ENCODE measurements at places on chromosomes 3 and 15.
A peak's percentile ranks its signal among the peaks of the same experiment; 100 is the strongest.

- no peak for DNase-seq
These were observed 121.6 kb upstream of the ROPN1 start for GRCh38 chr3:124113485-124113884.

- DNase-seq: no peak
These were observed 40.0 kb downstream of the MYO9A start for GRCh38 chr15:72077950-72078349.

- DNase-seq: no peak
These were observed 632 bp downstream of the MTHFS start for GRCh38 chr15:79896131-79896633.

DNA sequence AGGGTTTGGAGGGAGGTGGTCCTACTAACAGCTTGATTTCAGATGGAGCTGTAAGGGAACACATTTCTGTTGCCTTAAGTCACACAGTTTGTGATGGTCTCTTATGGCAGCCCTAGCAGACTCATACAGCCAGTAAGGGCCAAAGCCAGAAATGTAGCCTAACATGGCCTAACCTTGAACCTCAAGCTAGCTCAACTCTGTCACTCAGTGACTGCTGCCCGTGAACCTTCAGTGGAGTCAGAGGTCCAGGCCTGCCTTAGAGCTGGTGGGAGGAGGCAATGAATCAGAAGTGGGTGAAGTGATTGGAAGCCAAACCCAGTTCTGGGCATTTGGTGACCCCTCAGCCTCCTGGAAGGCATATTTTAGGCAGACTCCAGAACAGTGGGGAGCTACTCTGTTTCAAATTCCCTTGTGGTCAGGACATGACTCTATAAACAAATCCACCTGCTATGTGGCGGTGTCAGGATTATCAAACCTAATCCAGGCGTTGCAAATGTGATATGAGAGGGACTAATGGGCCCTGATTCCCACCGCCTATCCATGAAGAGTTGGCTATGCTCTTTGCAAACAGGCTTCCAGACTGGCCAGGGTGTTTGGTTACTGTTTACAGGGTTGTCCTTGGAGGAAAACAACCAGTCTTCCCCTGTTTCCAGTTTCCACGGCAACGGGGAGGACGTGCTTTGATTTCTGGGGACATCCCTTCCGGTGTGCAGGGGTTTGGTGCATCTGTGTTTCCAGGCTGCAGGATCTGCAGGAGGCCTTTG, 105.9 kb upstream of the AGBL1 start:
- no peak for DNase-seq

GRCh38 chr3:31361371-31362273, 171.1 kb upstream of the STT3B start:
- DNase-seq: peak; percentile 65

DNA sequence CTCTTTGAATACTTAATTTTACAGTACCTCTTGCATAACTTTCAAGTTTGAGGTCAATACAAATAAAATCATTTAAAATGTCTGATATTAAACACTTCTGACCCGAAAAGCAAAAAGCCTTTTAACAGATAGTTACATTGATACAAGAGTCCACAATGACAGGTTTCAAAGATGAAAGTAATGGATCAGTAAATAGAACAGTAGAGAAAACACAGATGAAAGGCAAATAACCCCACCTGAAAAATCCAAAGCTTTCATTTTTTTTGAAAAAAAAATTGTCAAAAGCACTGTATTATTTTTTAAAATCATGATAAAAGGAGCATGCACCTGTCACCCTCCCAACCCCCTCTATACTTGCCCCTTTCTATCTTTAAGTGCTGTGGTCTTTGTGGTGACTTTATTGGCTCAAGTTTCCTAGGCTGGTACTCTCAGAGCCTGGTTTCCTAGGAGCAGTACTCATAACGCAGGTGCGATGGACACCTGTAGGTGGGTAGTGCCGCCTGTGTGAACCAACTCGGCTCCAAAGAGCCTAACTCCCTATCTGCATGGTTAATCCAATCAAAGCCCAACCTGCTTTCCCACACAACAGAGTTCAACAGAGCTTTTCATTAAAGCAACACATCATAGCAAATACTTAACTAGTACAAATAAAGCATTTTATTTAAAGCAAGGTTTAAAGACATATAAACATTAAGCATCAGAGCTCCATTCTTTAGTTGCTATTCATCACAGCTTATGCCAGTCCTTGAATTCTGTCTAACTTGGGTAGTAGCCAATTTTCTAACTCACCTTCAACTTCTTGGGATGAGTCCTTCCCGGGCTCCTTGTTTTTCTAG, 32.2 kb downstream of the LIPC start:
- DNase-seq: no peak

- DNase-seq: no peak
These were observed 42.4 kb downstream of the PIK3CA start for GRCh38 chr3:179190581-179190980.

- DNase-seq: peak; percentile 85
These were observed 1.5 kb upstream of the MYNN start for GRCh38 chr3:169771497-169772304.

DNA sequence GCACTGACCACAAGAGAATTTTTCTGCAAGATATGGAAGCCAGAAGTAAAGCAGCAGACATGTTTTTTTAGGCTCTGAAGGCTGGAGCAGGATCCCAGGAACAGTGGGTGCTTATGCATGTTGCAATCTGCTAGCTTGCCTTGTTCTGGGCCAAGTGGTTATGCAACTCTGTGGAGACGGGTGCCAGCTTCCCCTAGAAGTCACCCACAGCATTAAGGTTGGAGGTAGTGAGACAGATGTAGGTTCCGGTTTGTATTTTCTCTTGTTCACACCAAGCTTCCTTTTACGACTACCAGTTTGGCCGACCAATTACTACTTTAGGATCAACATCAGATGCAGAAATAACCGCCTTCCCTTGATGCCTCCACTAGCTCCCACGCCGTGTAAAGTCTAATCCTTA, 11.1 kb downstream of the DPH3 start:
- no peak for DNase-seq

- DNase-seq: no peak
These were observed 2.1 kb upstream of the RHOV start for GRCh38 chr15:40875991-40876730.

DNA sequence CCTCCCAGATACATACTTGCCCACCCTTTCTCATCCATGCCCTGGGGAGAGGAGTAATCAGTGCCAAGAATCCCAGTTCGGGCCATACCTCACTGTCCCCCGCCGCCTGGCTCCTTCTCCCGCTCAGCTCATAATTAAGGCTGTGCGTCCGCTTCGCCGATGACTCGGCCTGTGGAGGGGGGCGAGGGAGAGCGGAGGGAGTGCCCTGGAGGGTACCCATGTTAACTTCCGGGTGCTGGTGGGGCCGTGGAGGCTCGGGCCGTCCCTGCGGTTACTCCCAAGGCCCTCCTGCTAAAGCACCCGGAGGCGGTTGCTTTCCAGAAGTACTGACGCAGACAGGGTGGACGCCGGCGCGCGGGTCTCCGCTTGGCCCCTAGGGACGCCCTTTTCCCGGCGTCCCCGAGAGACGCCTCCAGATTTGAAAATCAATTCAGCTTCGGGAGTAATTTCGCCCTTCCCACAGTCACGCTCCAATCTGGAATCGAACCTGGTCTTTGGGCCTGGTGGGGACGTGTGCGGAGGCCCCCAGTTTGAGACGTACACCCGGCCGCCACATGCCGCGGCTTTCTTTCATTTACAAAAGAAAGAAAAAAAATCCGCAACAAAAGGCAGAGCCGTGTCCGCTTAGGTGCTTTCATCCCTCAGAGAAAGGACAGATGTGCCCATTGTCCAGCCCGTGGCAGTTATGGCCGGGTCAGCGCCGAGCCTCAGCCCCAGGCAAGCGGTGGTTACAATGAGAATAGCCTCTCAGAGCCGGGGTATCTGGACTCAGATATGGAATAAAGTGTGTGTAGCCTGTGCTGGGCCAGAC, 1.0 kb upstream of the ONECUT1 start:
- DNase-seq: no peak

GRCh38 chr15:67087507-67088172, 22.2 kb downstream of the SMAD3 start:
- no peak for DNase-seq

- no peak for DNase-seq
These were observed 153.7 kb upstream of the HES1 start for GRCh38 chr3:193982258-193982659.

DNA sequence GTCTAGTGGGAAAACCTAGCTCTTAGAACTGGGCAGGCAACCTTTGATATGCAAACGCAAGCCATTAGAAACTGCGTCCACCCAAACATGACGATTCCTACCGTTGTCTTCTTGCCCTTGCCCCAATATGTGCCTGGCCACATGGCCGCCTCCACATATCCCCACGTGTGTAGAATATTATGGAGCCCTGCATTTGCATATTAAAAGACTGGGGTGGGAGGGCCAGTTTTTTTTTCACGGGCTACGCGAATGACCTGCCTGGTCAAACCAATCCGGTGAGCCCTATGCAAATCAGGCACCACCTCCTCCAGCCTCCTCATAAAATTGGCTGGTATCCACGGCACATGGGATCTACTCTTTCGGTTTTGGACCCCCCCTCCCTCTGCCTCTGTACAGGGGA, 381.0 kb upstream of the RGMA start:
- DNase-seq: no peak

DNA sequence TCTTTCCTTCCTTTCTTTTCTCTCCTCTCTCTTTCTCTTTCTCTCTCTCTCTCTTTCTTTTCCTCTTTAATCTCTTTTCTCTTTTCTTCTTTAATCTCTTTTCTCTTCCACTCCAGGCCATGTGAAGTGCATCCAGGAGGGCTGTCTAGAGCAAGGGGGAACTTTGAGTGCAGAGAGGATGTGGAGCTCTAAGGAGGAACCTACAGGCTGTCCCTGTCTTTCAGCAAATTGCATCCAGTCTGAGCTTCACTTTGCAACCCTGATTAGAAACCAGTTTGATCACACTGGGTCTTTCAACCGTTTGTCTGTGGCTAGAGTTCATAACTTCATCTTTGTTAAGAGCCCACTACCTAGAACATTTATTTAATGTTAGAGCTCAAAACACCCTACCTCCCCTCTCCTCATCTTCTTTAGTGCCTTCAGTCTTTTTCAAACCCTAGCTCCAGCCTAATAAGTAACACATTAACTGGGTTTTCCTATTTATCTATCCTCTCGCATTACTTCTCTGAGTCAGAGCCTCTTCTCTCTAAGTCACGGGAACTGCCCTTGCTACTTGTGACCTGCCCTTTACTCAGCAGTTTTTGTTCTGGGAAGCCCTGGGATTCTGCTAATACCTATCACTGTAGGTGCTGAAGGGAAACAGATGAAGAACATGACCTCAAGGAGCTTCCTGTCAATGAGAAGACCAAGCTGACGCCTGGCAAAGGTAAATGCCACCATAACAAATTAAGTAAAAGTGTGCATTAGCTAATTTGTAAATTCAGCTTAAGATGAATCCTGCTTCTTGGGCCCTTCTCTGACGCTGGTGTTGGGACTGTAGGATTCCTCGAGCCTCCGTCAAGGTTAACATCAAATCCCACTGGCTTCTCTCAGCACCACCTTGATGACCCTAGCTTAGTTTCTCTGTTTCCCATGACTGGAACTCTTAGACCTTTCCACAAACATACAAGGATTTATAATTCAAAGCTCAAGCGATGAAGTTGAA, at the start of gene GCNT3:
TSS of gene GCNT3 (plus strand) at position 508 of the 985 bp plus-strand sequence. CDS start 6,456 bp downstream, outside the sequence.
- DNase-seq: peak; percentile 33

- DNase-seq: no peak
These were observed 93.9 kb downstream of the CPN2 start for GRCh38 chr3:194257151-194257621.

DNA sequence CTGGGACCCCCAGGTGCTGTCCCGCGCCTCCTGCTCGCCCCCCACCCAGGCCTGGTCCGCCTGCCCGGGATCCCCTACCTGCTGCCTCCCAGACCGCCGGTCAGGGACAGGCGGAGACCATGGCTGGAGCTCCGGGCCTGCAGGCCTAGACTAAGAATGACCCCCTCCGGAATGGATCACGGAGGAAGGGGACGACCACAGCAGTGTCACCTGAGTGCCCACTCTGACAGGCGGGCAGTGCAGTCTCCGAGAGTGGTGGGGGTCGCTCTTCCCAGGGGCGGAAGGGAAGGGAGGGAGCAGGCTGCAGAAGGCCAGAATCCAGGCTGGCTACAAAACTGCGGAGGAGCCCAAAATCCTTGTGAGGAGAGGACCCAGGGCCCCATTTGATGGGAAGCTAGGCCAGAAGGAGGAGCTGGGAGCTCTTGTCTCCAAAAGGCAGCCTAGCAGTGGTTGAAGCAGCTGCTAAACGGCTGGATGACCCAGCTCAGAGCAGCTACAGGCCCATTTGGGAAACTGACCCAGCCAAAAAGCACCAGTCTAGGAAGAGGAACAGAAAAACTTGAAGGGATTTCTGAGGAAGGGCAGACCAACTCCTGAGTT, 908 bp upstream of the RAB43 start:
- DNase-seq: no peak

- DNase-seq: no peak
These were observed 225.8 kb upstream of the UMPS start for GRCh38 chr3:124504332-124505059.

DNA sequence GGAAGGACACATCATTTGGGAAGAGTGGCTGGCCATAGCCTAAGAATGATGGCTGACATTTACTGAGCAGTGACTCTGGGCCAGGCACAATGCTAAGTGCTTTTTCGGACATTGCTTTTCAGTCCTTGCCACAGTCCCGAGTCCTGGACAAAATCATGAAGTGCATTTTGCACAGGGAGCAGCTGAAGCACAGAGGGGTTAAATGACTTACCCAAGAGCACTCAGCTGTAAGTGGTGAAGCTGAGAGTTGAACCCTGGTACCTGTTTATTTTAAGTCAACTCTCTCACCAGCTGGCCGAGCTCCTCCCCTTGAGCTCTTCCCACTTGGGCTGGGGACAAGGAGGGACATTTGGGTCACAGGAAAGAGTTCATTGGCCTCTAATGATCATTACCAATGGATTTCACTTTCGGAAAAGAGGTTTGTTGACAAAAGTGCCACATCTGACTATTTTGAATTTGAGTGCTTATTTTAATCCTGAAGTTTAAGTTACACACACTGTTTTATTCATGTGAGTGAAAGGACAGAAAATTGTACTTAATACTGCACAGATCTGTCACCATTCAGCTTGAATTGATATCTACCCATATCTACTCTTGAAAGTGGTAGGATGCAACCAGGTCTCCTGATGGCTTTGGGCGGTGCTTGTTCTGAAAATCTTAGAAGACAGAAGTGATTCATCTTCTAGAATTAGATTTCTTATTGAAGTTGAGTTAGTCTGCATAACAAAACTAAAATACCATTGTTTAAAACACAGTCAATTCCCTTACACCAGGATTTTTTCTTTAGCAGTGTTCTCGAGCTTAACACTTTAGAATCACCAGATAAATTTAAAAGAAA, 368.7 kb upstream of the PROK2 start:
- DNase-seq: no peak

Measured in SK-MEL-5 (cell line).